ENCODE measurements at places on chromosomes 16 and 17.

GRCh38 chr16:7914748-7915147 lies 582.1 kb downstream of the RBFOX1 start:
- no peak for DNase-seq

GRCh38 chr17:82228278-82228841 lies 482 bp upstream of the SLC16A3 start:
- peak; percentile 59 for DNase-seq

DNA sequence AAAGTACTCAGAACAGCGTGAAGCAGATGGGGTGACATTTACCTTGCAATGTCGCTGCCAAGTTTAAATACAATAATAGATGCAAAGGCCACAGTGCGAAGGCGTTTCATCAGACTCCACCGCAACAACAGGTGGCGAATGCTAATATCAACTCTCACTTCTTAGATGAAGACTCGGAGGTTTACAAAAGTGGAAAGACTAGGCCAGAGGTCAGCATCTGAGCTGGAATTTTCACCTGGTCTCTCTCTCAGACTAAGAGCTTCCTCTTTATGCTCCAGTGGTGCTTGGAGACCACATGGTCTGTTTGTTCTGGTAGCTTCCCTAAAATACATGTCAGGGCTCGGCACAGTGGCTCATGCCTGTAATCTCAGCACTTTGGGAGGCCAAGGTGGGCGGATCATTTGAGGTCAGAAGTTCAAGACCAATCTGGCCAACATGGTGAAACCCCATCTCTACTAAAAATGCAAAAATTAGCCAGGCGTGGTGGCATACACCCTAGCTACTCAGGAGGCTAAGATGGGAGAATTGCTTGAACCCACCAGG lies 169.1 kb downstream of the XYLT1 start:
- DNase-seq = peak; percentile 31

GRCh38 chr17:58387834-58388233 lies 29.5 kb downstream of the RNF43 start:
- DNase-seq = no peak

DNA sequence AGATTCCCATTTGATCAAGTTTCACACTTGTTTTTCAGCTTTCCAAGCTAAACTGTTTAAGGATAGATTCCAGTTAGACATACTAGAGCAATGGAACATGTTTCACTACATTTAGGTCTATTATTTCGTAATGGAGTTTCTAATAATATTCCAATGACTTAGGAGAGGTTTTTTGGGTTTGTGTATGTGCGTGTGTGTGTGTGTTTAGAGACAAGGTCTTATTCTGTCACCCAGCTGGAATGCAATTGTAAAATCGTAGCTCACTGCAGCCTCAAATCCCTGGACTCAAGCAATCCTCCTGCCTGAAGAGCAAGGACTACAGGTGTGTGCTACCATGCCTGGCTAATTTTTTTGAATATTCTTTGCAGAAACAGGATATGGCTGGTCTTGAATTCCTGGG lies 426.3 kb downstream of the ZFHX3 start:
- DNase-seq = no peak

DNA sequence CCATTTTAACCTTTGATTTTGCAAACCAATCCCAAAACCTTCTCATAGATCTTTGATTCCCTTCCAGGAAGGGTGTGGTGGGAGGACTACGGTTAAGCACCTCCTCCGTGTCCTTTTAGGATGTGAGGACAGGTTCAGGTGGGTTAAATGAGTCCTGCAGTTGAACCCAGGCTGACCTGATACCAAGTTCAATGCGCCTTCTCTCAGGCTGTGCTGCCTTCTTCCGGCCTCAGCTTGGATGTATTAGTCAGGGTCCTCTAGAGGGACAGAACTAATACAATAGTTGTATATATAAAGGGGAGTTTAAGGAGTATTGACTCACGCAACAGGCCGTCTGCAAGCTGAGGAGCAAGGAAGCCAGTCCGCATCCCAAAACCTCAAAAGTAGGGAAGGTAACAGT lies 10.5 kb upstream of the CSF3 start:
- DNase-seq = no peak

DNA sequence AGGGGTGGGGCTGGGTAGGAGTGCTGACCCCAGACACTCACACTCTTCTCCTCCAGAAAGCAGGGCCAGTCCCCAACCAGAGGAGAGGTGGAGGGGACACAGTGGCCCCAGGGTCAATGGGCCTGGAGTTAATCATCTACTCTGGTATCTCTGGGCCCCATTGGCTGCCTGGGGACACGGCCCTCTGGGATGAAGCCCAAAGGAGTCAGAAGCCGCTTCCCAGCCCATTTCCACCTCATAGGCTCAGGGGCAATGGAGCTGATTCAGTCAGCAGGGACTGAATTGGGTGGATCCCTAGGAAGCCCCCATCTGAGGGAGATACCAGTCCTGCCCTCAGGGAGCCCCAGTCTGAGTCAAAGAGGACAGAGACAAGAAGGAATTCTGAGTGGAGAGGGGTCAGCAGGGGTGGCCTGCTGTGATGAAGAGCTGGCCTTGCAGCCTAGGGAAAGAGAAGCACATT lies 2.9 kb upstream of the NAGS start:
- no peak for DNase-seq

DNA sequence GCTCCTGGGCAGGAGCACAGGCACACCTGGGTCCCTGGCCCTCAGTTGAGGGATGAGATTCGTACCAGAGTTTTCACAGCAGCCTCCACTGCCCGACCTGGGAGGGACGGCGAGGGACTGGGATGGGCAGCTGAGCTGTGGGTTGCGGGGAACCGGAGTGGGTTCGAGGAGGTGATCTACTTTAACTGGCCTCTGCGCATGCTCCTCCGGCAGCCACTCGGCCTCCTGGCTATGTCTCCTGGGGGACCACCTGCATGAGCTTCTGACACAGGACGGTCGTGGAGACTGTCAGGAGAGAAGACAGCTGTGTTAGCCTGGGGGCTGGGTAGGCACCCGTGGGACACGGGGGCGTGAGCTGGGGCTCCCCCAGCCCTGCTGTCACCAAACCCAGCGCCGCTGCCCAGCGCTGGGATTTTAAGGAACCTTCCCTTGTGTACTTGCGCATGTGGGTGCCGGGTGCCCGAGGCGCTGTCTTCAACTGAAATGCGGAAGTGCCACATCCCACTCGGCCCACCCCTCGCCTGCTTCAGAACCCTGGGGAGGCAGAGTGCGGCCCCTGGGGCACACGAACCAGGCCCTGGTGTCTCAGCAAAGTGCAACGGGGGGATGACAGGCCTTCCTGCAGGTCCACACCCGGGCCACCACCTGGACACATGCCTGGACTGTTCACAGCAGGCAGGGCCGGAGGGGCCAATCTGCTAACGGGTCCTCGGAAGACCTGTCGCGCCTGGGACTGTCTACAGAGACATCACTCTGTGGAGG lies 36.4 kb downstream of the SLC7A5 start:
- no peak for DNase-seq

- no peak for DNase-seq
Observed at GRCh38 chr17:8887834-8888703, 20.6 kb upstream of the PIK3R6 start.

DNA sequence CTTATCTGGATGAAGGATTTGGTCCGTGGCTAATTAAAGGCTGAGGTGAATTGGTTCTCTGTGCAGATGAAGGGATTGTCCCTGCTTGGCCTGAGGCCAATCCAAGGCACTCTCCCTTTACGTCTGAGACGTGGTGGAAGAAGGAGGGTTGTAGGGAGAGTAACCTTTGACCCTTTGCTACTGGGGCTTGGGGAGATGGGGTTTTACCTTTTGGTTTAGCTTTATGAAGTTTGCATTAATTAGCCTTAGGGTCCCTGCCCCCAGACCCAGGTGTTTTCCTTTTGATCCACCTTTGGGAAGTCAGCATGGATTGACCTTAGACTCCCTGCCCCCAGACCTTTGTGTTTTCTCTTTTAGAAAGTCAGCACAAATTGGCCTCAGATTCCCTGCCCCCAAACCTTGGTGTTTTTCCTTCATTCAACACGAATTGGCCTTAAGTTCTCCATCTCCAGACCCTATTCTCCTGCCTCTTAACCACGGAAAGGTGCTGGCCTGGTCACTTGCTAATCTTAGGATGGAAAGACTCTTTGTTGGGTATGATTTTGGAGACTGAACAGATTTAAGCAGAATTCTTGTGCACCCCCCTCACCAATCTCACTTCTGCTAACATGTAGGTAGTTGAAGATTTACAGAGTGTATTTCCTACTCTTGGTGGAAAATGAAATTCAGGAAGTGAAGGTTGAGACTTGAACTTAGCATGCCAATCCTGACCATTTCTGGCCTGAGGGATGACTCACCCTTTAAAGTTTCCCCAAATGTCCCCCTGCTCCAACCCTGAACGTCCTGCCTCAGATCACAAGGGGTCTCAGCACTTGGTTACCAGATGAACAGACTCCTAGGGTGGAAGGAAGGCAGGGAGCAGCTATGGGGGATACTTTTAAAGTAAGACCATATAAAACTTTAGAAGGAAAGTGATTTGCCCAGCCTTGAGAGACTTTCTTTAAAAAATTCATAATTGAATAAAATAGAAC lies 23.1 kb upstream of the MMD start:
- no peak for DNase-seq

- DNase-seq = no peak
Observed at GRCh38 chr17:63189082-63189481, 223.0 kb downstream of the TANC2 start.

GRCh38 chr16:11692171-11692570 lies 23.9 kb downstream of the SNN start:
- no peak for DNase-seq

GRCh38 chr16:23174622-23175021 lies 7.9 kb upstream of the SCNN1G start:
- no peak for DNase-seq

GRCh38 chr17:67716405-67716798 lies 1.3 kb upstream of the NOL11 start:
- no peak for DNase-seq

- DNase-seq = no peak
Observed at GRCh38 chr16:75311383-75311938, 60.0 kb upstream of the BCAR1 start.

GRCh38 chr16:83943516-83944050 lies 9.5 kb upstream of the OSGIN1 start:
- DNase-seq = no peak

DNA sequence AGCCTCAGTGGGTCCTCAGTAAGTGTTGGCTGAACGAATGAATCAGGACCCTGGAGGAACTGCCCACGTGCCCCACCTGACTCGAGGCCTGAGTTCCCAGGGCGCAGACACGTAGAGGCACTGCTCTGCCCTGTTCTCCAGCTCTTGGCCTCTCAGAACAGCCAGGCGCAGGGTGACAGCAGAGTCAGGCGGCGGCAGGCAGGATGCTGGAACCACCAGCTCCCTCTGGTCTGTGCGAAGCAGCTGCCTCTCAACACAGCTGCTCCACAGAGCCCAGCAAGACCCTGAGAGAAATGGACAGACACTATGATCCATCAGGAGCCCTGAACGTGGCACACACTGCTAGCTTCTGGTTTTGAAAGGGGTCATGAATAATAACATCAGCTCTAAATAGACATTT lies 53.1 kb upstream of the BCO1 start:
- no peak for DNase-seq

DNA sequence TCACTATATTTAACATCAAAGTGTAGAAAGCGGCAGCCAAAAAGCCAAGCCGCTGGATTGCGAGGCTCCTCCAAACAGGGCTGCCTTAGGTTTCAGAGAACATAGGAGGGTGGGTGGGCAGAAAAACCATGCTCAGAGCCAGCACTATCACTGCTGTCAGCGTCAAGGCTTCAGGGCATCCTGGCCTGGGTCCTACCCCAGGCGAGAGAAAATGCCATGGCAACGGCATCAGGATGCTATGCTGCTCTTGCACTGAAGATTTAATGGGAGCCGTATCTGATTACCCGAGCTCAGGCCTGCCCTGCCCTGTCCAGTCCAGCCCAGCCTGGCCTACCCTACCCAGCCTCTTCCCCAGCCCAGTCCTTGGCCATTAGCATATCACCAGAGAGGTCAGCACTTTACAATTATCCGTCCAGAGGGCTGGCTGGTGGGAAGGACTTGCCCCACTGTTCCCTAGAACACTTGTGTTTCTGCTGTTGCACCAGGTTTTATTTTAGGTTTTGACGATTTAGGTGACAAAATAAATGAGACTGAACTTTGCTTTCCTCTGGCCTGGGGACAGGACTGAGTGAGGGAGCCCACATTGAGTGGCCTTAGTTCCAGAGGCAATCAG lies 61.1 kb downstream of the TOM1L2 start:
- no peak for DNase-seq

- DNase-seq = no peak
Observed at GRCh38 chr17:32302860-32303649, 37.4 kb downstream of the RHBDL3 start.

GRCh38 chr17:66784621-66785364 lies 50.1 kb upstream of the CACNG5 start:
- DNase-seq = no peak

DNA sequence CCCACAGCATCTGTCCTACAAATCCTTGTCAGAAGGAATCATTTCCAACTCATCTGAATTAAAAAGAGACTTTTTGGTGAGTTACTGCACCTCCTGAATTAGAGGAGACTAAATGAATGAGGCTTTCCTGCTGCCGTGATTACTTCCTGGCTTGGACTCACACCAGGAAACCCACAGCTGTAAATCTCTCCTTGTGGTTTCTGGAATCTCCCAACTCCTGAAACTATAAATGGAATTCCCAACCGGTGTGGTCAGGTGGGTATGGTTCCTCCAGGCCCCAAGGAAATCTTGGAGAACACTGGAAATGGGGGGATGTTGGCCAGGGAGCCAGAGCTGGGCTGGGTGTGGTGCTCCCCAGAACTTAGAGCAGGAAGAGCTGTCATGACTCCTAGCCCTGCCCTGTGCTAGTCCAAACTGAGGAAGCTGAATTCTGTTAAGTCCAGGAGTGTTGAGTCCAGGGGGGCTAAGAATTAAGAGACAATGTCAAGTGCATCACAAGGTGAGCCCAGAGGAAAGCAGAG lies 216.4 kb downstream of the GSG1L start:
- no peak for DNase-seq

- DNase-seq = no peak
Observed at GRCh38 chr17:40168262-40168832, 8.9 kb upstream of the RAPGEFL1 start.

- peak; percentile 78 for DNase-seq
Observed at GRCh38 chr16:57042157-57043111, 49.9 kb upstream of the CPNE2 start.

GRCh38 chr16:87324411-87325275 lies 7.5 kb upstream of the C16orf95 start:
- DNase-seq = peak; percentile 44

- no peak for DNase-seq
Observed at GRCh38 chr16:90019543-90020259, 445 bp upstream of the DBNDD1 start.

Measured in naive thymus-derived CD8-positive, alpha-beta T cell (primary cell).